Inflammatory macrophage treated with lipopolysaccharide for 4 hours (primary cell): ENCODE measurements at places on chromosomes 2 and 18.
A peak's percentile ranks its signal among the peaks of the same experiment; 100 is the strongest.

DNA sequence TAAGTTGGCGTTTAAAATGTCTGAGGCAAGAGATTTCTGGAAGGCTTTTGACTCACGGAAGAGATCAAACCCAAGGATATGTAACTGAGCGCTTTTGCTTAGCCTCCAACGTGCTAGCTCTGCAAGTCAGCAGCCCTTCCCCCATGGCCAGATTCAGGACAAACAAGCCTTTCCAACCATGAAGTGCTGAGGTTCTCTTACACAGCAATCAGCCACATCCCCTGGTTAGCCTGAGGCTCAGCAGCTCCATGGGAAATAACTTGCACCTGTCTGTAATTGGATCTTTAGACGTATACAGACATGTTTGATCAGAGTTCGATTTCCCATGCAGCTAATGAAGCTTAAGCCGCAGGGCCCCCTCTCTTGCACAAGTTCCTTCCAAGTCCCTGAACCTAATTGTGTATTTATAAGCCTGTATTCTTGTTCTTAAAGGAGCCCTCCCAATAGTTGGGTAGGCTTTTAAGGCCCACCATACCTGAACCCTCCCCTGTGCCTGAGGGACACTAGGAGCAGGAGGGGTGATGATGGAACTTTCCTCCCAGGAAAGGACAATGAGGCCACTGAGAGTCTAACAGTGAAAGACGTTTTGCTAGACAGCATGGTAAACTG is 2.1 kb upstream of the TMEM131 start:
- DNase-seq, result no peak

DNA sequence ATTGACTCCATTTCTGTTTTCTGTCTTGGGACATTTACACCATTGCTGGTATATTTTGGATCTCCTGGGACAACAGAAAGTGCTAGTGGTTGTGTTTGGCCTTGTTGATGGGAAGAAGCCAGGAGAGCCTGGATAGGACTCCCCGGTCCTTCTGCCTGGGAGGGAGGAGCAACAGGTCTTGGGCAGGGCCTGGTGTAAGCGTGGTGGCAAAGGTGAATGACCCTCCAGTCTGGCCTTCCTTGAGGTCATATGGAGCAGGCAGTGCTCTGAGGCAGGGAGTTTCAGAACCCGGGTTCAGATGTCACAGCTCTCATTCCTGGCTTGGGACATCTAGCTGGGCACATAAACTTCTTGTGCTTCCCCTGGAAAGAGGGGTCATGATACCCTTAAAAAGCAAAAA is 56.0 kb upstream of the RBM44 start:
- DNase-seq, result no peak

- no peak for DNase-seq
These were observed 629.6 kb downstream of the ARHGAP15 start for GRCh38 chr2:143758629-143759330.

DNA sequence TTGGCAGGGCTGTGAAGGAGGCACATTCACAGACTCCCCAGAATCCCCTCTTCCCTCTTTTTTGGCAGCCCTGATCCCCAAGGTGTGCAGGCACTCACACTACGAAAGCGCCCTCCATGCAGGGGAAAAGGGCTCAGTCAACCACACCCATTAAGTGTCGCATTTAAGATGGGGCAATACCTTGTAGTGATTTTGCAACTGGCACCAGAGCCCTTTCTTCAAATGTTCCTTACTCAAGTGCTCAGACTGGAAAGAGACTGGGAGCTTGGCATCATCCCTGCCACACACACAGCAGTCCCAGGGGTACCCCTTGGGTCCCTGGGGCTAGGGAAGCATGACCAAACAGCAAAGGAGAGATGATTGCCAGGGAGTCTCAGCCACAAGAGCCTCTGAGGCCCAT is 190.1 kb downstream of the HAUS1 start:
- DNase-seq, result peak; percentile 27

DNA sequence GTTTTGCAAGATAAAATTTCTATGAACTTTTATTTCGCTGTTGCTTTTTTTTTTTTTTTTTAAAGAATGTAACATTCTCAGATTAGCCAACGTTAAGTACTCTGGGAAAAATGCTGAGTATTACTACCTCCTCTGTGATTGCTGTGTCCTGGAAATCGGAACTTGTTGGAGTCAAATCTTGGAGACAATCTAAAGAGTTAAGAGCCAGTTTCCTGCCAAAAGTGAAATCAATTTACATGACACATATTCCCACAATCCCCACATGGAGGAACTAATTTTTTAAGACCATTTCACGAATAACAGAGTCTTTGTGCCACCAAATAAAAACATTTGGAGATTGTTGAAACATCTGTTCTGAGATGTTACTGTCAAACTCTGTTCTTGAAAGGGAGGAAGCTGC is 127.8 kb downstream of the MEP1B start:
- DNase-seq, result no peak

DNA sequence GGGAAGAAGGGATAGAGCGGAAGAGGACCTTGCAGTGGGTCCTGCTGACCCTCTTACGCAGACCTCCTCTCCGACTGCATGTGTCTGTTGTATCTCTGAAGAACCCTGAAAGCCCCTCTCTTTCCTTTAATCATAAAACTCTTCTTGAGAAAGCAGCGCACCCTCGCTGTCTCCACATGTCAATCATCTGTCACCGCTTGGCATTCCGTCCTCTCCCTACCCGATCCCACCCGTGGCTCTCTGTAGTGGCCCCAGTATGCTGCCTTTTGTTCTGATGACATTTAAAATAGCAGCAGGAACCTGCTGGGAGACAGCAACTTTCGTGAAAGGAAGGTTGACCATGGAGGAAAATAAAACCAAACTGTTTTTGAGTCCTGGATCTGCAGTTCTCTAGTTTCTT is 582.9 kb upstream of the SALL3 start:
- no peak for DNase-seq

DNA sequence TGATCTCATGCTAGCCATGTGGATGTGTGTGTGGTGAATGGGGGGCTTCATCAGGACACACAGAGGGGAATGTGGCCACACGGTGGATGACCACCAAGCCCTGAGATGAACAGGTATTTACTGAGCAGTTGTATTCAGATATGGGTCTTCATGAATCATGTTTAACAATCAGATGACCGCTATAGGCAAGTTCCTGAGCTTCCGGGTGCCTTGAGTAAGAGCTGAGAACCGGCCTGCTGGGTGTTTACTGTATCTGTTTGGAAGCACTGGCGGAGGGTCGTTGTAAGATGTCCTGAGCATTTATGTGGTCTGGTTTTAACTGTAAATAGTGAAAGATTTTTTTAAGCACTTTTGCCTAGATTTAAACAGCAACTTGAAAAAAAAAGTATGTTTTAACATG is 43.9 kb downstream of the BOLA3 start:
- no peak for DNase-seq

DNA sequence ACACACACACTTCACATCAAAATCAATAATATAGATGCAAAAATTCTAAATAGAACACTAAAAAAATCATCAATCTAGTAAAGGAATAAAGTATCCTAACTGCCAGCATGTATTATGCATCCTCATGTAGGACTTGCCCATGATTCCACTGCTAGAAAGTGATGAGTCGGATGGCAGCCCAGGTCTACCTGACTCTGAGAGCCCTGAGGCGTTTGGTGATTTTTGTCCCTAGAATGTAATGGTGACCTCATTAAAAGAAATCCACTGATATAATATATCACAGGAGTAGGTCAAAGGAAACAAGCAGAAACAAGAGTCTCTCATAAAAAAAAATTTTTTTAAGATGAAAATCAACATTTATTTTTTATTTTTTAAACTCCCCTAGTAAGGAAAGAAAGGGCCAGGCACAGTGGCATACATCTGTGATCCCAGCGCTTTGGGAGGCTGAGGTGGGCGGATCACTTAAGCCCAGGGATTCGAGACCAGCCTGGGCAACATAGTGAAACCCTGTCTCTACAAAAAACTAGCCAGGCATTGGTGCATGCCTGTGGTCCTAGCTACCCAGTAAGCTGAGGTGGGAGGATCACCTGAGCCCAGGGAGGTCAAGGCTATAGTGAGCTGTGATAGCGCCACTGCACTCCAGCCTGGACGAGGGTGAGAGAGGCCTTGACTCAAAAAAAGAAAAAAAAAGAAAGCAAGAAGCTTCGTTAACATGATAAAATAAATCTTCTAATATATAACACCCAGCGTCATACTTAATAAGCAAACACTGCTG is 24.4 kb upstream of the ACTG2 start:
- no peak for DNase-seq

DNA sequence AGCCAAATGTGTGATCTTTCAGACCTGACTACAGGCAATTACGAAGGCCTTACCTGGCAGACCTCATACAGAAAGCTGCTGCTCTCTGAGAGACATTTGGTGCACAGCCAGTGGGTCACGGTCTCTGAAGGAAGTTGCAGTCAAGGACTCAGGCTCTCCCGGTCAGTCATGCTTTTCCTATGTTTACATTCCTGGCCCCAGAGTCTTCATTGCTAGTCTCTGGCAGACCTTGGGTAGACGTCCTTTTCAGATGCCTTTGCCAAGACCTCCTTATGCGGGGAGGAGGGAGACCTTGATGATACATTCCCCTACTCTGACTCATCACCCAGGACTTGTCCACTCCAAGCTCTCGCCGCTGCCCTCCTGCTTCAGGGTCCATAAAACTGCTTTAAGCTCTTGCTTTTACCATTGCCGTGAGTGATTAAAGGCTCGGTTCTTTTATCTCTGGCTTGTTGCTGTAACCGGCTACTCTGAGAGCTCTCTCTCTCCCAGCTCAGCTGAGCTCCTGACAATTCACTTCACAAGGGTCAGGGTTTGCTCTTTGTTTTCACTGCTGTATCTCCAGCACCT is 62.0 kb upstream of the SLC35F5 start:
- DNase-seq, result no peak

DNA sequence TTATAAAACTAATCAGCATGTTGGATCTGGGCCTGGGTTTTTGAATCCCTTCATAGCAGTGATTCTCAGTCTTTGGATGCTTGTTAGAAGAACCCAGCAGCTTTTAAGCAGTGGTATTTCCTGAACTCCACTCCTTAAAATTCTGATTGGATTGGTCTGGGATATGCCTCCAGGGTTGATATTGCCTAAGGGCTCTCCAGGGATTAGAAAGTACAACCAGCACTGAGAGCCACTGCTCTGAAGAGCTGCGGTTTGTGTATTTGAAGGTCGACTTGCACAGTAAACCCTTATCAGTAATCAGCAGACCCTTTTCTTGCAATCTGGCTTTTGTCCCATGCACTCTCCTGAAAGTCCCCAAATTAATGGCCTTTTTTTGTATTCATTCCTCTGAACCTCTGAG is 17.0 kb upstream of the RBMS1 start:
- DNase-seq, result no peak

DNA sequence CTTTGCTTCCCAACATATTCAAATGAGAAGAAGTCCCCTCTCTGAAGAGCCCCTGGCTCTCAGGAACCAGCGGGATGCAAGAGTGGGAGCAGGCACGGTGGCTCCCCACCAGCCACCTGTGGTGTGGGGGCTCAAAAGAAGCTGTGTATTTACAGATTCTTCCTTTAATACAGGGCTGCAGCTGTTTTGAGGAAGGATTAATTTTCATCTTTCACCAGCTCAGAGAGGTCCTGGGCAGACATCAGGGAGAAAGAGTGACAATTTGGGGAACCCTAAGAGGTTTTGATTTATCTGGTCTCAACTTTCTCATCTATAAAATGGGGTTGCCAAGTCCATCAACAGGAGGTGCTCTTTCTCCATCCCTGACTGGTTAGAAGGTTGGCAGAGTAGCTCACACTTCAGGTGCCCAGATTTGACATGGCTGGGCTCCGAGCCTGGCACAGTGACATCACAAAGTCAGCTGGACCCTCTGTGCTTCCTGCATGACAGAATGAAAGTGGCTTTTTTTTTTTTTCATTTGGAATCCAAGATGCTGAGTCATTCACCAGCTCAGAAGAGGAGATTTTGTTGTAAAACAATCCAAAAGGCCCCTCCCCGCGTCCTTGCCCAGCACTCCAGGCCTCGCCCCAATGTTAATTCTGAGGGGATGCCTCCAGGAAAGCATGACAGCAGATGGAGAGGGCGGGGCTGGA is 15.5 kb upstream of the SIX2 start:
- DNase-seq, result no peak

GRCh38 chr2:74593826-74594772 is 39.6 kb downstream of the DOK1 start:
- no peak for DNase-seq

DNA sequence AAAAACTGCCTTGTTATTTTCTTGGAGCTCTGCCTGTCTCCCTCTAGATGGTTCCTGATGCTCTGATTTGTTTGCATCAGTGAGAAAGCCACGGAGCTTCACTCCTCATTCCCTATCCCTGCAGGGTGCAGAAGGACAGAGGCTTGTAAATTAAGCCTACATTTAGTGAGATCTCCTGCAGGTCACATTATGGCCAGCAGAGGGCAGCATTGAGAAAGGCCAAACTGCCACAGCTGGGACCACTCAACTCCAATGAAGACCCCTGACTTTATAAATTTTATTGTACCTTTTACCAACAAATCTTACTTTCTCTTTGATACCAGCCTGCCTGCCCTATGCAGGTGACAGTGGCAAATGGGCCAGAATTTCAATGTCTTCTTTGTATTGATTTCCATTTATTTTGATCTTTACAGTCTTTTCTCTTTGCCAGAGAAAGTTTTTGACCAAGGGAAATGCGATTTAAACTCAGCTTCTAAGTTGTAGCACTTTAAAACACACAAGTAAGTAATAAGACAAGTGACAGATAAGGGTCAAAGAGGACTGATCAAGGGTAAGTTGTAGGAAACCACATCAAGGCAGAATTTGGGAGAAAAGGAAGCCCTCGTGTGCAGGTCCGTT is 1029.1 kb upstream of the KLHL29 start:
- DNase-seq, result peak; percentile 36

DNA sequence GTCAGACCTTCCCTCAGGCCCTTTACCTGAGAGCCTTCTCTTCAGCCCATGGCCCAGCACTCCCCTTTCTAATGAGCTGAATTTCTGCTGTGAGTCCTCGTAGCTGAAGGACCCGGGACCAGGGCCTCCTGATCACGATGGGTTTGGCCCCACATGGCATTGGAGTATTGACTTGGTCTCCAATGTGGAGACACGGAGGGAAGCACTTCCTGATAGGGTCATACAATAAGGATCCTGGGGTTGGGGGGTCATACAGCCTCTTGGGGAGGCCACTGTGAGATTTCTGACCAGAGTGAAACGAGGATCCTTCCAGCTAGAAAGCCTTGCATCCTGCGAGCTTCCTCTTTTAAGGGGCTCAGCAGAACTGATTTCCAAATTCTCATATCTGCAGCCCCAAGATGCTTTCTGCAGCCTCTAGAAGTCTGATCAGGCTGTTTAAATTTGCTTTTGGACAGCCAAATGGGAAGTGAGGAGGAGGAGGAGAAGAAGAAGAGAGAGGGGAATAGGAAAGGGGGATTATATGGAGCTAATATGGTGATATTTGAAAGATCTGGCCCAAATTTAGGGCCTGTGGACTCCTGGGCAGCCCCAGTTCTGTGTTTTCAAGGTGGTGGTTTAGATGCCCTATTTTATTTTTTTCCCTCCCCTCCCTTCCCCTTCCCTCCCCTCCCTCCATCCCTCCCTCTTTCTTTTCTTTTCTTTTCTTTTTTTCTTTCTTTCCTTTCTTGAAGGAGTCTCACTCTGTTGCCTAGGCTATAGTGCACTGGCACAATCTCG is 38.9 kb downstream of the RHOB start:
- DNase-seq, result peak; percentile 25

- DNase-seq, result no peak
These were observed 126.8 kb downstream of the ACOXL start for GRCh38 chr2:110858993-110859701.
